LoVo (cell line): ENCODE measurements at places on chromosomes 3 and 15.

- DNase-seq = no peak
Measured at GRCh38 chr3:157523814-157524213, 20.6 kb upstream of the VEPH1 start.

DNA sequence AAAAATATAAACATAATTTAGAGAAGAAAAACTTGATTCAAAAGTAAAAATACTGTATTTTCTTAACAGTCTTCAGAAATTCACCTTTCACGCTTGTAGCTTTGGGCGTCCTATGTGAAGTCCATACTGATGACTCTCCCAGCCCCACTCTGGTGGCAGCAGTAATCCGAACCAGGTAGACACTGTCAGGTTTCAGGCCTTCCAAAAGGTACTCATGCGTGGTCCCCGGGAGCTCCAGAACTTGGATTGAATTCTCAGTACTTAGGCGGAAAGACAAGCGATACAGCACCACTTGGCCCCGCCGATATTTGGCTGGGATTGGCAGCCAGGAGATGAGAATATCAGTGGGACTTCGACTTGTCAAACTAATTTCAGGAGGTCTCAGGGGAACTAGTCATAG, 69.7 kb downstream of the PRTG start:
- DNase-seq = no peak

DNA sequence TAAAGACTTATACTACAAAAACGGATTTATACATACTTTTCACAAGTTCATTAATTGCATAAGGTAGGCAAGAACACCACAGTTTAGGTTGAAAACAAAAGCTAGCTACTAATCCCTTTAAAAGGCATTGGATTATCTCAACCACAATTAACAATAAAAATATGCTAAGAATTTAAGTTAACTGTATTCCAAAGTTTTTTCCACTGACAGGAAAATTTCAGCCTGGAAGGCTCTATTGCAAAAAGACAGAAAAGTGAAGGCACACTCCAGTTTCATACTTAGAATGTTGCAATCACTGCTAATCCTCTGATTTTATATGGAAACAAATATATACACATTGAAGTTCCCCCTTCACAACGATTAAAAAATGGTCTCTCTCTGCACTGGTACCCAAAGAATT, 71.5 kb downstream of the TJP1 start:
- DNase-seq = no peak

- DNase-seq = no peak
Measured at GRCh38 chr15:66679061-66679656, 22.9 kb upstream of the SMAD6 start.

GRCh38 chr15:70416829-70417228, 319.1 kb upstream of the TLE3 start:
- DNase-seq = no peak

GRCh38 chr3:50100386-50100785, 11.7 kb downstream of the RBM5 start:
- DNase-seq = no peak
